CD14-positive monocyte (primary cell): ENCODE measurements at places on chromosomes 3 and 15. TPM values are rescaled to one million over a fixed set of nuclear protein-coding genes. Genes with fewer than 3 reads are reported as not detected.

DNA sequence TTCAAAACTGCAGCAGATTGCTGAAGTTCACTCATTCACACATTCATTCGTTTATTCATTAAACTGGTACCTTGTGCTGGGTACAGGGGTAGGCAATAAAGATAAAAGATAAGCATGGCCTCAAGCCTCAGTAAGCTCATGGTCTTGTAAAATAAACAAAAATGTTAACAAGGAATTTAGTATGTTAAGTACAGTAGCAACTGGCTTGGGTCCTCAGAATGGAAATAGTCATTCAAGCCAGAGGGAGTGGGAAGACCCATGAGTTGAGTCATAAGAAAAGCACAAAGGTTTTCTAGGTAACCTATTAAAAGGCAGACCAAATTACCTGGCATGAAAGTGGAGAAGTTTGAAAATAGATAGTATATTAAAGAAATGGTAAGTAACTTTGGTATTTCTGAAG, 163.3 kb downstream of the CDIN1 start:
- no peak overlapping the region for H3K27ac ChIP-seq
- no peaks in the 10 kb centered on the region for H3K4me1 ChIP-seq
- H3K36me3 ChIP-seq: no peaks in the 10 kb centered on the region
- no peak for DNase-seq
- H3K4me3 ChIP-seq: no peak overlapping the region

AMIGO3 gene
- 0.96 and 1.5 TPM in 2 replicates for polyA plus RNA-seq

DNA sequence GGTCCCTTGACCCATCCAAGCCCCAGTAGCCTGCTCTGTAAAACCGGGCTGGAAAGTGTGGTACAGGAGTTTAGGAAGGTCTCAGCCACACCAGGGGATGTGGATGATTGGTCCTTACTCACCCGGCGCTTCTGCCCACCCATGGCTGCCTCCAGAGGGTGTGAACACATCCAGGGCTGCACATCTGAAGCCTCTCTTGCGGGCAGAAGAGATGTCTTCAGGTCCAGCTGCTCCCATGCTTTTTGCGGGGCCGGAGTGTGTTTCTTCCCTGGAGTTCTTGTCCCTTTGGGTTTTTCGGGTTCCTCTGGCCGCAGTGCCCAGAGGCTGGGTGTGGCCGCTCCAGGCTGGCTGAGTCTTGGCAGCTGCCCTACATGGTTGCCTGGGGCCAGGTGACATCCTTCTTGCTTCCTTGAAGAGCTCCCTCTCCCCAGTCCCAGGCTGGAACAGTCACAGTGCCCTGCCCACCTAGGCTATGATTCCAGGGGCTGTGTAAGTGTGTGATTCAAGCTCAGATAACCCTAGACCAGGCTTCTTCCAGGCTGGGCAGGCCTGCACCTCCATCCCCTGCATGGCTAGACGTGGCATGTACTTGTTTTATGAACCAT, 33.9 kb downstream of the HDAC11 start:
- H3K36me3 ChIP-seq: no peaks in the 10 kb centered on the region
- no peak overlapping the region for H3K27ac ChIP-seq
- no peaks in the 10 kb centered on the region for H3K27me3 ChIP-seq
- no peak for DNase-seq
- H3K4me3 ChIP-seq: no peak overlapping the region
- no peaks in the 10 kb centered on the region for H3K4me1 ChIP-seq

- H3K4me1 ChIP-seq: peaks cover 6% of the 10 kb centered on the region
- H3K36me3 ChIP-seq: no peaks in the 10 kb centered on the region
- no peak overlapping the region for H3K4me3 ChIP-seq
- H3K27me3 ChIP-seq: no peaks in the 10 kb centered on the region
- H3K27ac ChIP-seq: no peak overlapping the region
These were observed 53.0 kb upstream of the ST3GAL6 start for GRCh38 chr3:98710067-98710659.

GRCh38 chr3:109373933-109374332, 36.6 kb upstream of the DPPA4 start:
- H3K4me1 ChIP-seq: no peaks in the 10 kb centered on the region
- no peaks in the 10 kb centered on the region for H3K36me3 ChIP-seq
- DNase-seq: no peak
- H3K27me3 ChIP-seq: no peaks in the 10 kb centered on the region
- H3K27ac ChIP-seq: no peak overlapping the region
- no peak overlapping the region for H3K4me3 ChIP-seq

RBMS3 gene
- polyA plus RNA-seq: not detected in 2 replicates

ATP8B4 gene
- polyA plus RNA-seq: 3.5 and 9.6 TPM in 2 replicates

TF gene
- polyA plus RNA-seq: not detected

- no peak overlapping the region for H3K27ac ChIP-seq
- no peak for DNase-seq
- H3K36me3 ChIP-seq: no peaks in the 10 kb centered on the region
- no peaks in the 10 kb centered on the region for H3K4me1 ChIP-seq
- H3K27me3 ChIP-seq: no peaks in the 10 kb centered on the region
These were observed 61.4 kb upstream of the GOLGA8B start for GRCh38 chr15:34644851-34645250.

- no peak overlapping the region for H3K27ac ChIP-seq
- H3K4me3 ChIP-seq: no peak overlapping the region
- no peak for DNase-seq
- H3K4me1 ChIP-seq: no peaks in the 10 kb centered on the region
- peaks cover 29% of the 10 kb centered on the region for H3K36me3 ChIP-seq
These were observed 30.7 kb upstream of the MYLK start for GRCh38 chr3:123914829-123915228.

DNA sequence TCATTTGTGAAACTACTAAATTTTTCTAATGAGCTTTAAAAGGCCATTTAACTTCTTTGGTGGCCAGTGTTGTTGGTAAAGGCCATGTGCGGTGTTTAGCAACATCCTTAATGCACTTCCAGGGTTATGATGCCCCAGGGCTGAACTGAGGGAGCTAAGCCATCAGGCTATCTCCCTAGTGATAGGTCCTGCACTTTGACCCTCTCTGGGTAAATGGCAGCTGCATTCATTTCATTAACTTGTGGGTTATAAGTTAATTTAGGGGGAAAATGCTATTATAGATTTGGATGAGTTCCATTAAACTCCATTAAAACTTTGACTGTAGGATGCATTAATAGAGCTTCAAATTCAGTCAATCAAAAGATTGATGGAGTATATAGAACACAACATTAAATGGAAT, 366.7 kb upstream of the ZNF717 start:
- H3K27ac ChIP-seq: no peak overlapping the region
- no peak for DNase-seq
- H3K4me3 ChIP-seq: no peak overlapping the region
- H3K4me1 ChIP-seq: no peaks in the 10 kb centered on the region
- H3K36me3 ChIP-seq: no peaks in the 10 kb centered on the region

GRCh38 chr3:160911411-160911810, 155.4 kb downstream of the PPM1L start:
- H3K4me3 ChIP-seq: no peak overlapping the region
- H3K36me3 ChIP-seq: no peaks in the 10 kb centered on the region
- no peak for DNase-seq
- H3K27ac ChIP-seq: no peak overlapping the region

GRCh38 chr3:150828997-150829396, 66.0 kb upstream of the SIAH2 start:
- no peak overlapping the region for H3K4me3 ChIP-seq
- H3K27ac ChIP-seq: no peak overlapping the region
- H3K36me3 ChIP-seq: no peaks in the 10 kb centered on the region
- no peaks in the 10 kb centered on the region for H3K4me1 ChIP-seq

- H3K4me3 ChIP-seq: no peak overlapping the region
- peak overlapping the region; percentile 11 for H3K27ac ChIP-seq
- peaks cover 43% of the 10 kb centered on the region for H3K36me3 ChIP-seq
- H3K27me3 ChIP-seq: no peaks in the 10 kb centered on the region
- no peak for DNase-seq
These were observed 31.1 kb downstream of the HCLS1 start for GRCh38 chr3:121629601-121630000.

DNA sequence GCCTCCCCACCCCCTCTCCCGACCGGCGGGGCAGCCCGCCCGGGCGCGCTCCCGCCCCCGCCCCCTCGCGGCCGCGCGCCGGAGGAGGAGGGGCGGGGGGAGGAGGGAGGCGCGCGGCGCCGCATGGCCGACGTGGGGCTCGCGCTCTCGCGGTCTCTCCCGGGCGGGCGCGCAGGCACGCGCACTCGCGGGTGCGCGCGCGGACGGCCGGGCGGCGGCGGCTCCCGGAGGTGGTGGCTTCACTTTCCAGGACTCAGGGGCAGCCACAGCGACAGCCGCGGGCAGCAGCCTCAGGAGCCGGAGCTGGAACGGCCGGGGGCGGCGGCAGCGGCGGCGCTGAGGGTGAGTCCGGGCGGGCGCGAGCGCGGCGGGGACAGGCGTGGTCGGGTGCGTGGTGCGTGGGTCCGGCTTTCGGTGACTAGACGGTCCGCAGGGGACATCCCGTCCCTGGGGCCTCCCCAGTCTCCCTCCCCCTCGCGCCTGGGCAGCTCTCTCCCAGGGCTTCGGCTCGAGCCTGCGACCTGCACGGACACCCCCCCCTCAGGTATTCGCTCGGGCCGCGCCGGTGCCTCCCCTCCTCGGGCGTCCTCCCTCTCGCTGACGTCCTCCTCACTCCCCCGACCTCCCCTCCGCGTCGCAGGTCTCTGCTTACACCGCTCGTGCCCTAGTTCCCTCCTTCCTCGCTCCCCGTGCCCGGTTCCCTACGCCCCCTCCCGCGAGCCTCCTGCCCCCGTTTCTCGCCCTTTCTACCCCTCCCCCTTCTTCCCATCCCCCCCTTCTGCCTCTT, at the start of gene UBE2E2:
UBE2E2 (plus strand) TSS at position 407 of the 787 bp plus-strand sequence.
- DNase-seq: peak; percentile 68
- H3K4me3 ChIP-seq: peak within 1 kb of the TSS; percentile 97
- peak within 1 kb of the TSS; percentile 72 for H3K27ac ChIP-seq

DNA sequence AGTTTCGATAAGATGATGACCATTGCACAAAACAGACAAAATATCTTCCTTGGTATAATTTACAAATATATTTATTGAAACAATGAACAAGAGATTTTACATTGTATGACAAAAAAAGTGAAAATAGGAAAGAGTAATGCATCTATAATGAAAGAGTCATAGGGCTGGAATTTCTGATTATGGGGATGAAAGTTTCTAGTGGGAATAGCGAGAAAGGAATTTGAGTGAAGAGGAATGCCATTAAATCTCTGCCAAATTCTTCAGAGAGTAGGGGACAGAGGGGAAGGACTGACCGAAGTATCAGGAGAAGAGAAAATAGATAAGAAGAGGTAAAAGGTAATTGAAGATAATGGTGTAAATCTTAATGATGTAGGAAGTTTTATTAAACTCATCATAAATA, 125.4 kb downstream of the VGLL3 start:
- DNase-seq: no peak
- no peak overlapping the region for H3K27ac ChIP-seq
- no peaks in the 10 kb centered on the region for H3K4me1 ChIP-seq
- no peaks in the 10 kb centered on the region for H3K36me3 ChIP-seq
- H3K4me3 ChIP-seq: no peak overlapping the region

RPUSD3 gene
- 51.5 TPM for polyA plus RNA-seq

AP3B2 gene
- 0.85 TPM for polyA plus RNA-seq

NGLY1 gene
- polyA plus RNA-seq: 4.4 and 11.4 TPM in 2 replicates

GRCh38 chr3:146065573-146066006, 95.4 kb downstream of the PLOD2 start:
- H3K27ac ChIP-seq: no peak overlapping the region
- no peaks in the 10 kb centered on the region for H3K27me3 ChIP-seq
- DNase-seq: peak; percentile 2
- H3K4me3 ChIP-seq: no peak overlapping the region
